Pulmonary artery endothelial cell (primary cell): ENCODE measurements at places on chromosomes 6 and 20. TPM values are rescaled to one million over a fixed set of nuclear protein-coding genes. Genes with fewer than 3 reads are reported as not detected.

MAP7 gene
- 0.66 and 0.74 TPM in 2 replicates for total RNA-seq

PBOV1 gene
- not detected in 2 replicates for total RNA-seq

SOX12 gene
- total RNA-seq = 4.3 and 5.6 TPM in 2 replicates

CRISP1 gene
- not detected in 2 replicates for total RNA-seq

LST1 gene
- total RNA-seq = 0.14 and 0.73 TPM in 2 replicates

MAS1 gene
- not detected in 2 replicates for total RNA-seq
